Hematopoietic multipotent progenitor cell treated with erythropoietin and hydrocortisone succinate and interleukin-3 and kit ligand, for 6 days (in vitro differentiated cells): ENCODE measurements at places on chromosomes 5 and 9.

DNA sequence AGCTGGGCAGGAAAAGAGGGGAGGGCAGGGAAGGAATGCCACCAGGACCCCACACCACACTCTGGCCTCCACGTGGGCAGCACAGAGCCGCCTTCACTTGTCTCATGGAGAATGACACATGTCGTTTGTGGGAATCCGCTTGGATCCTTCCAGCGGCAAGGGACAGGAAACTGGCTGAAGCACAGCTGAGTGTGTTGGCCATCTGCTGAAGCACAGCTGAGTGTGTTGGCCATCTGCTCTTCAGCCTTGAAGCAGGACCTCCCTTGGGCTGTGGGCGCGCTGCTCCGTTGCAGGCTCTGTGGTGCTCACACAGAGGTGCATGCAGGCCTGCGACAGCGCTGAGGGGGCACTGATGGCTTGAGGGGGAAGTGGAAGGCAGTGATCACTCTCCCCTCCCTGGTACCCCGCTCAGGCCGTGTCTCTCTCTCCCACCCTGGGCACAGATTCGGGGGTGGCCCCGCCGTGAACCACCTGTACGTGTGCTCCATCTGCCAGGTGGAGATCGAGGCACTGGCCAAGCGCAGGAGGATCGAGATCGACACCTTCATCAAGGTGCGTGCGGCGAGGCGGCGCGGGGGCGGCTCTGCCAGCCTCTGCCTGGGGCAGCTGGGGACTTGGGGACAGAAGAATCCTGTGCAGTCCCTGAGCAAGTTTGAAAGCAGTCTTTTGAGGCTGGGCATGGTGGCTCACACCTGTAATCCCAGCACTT is 40.6 kb downstream of the USP20 start:
- no peak for DNase-seq

DNA sequence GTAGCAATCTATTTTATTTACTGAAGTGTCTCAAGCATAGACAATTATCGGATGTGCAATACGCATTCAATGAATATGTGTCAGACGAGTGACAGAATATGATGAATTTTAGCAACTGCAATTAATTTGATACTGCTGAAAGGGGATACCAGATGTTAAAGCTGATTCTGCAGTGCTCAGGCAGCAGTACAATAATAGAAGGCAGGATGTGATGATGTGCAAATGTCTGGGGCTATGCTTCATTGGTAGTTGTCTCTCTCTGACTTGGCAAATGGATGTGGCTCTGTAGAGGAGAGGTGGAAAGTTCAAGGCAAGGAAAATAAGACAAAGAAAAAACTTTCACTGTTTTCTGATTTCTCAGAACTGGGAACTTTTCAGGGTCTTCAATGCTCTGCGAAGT is 721.2 kb downstream of the CDH18 start:
- no peak for DNase-seq

DNA sequence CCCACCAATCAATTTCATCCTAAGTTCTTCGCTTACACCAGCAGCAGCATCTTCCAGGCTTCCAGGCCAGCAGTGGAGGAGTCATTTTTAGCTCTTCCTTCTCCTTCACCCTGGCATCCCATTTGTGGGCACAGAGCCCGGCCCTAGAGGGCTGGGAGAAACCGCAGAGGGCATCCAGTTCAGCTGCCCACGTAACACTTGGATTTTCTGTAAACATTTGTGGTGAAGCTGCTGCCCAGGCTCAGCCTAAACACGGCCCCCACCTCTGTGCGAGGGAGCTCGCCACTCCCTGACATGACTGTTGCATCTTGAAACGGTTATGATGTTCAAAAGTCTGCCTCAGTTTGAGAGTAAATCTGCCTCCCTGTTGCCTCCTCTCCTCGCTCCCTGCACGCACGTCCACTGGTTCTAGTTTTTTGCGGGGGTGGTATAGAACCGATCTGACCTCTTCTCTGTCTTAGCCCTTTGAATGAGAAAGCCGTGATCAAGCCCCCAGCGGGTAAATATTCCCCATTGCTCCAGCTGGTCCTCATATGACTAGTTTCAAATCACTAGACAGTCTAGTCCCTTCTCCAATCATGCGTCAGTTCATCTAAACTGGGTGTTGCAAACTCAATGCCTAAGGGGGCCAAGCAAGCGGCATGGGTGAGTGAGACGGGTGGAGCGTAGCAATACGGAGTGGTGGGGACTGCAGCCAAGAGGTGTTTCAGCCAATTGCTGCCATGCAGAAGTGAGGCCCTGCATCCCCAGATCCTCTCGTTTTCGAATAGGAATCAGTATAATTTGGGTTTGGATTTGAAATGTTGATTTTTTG is 34.9 kb upstream of the N4BP3 start:
- no peak for DNase-seq

GRCh38 chr5:171965745-171966144 is 40.7 kb downstream of the FBXW11 start:
- DNase-seq: peak; percentile 43

DNA sequence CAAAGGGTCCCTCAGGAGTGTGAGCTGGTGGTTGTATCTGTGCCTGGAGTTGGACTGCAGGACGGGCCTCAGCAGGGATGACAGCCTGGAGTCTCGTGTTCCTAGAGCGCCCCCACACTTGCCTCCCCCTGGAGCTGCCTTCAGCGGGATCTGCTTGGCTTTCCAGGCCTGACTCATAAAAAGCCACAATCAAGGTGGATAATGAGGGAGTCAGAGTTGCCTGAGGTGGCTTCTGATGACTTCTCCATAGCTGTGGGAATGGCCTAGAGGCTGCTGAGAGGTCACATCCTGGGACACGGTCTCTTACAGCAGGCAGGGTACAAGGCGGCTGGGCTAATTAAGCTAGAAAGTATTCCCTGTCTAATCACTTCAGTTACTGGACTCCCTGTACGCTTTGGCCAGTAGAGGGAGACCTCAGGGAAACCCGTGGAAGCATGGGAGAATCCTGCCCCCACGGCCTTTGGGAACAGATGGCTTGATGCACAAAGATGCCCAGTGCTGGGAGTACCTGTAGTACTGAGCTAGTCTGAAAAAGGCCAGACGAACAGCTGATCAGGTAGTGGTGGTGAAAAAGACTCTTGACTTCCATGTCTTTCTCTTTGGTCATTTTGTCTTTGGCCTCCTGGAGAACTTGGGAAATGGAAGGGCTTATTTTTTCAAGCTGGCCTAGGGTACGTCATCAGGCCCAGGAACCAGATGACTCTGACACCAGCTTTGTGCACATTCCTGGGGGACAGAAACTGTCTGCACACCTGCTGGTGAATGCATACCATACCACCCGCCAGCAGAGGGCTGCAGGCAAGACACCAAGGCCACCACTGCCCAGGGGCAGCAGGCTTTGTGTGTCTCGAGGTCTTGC is 16.1 kb upstream of the FRRS1L start:
- DNase-seq: peak; percentile 57

DNA sequence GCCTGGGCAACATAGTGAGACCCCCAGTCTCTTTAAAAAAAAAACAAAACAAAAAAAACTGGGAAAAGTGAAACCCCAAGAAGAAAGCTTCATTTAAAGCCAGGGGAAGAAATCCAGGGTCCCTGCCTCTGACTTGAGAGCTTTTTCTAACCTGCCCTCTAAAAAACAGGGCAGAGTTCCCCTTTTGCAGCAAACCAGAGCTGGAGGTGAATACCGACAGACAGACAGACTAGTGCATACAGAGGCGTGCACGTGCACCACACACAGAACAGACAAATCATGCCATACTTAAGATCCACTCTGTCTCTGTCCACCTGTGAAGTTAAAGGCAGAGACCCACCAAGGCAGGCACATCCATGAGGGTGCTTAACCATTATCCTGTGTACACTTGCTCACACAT is 11.7 kb upstream of the AQP3 start:
- no peak for DNase-seq

DNA sequence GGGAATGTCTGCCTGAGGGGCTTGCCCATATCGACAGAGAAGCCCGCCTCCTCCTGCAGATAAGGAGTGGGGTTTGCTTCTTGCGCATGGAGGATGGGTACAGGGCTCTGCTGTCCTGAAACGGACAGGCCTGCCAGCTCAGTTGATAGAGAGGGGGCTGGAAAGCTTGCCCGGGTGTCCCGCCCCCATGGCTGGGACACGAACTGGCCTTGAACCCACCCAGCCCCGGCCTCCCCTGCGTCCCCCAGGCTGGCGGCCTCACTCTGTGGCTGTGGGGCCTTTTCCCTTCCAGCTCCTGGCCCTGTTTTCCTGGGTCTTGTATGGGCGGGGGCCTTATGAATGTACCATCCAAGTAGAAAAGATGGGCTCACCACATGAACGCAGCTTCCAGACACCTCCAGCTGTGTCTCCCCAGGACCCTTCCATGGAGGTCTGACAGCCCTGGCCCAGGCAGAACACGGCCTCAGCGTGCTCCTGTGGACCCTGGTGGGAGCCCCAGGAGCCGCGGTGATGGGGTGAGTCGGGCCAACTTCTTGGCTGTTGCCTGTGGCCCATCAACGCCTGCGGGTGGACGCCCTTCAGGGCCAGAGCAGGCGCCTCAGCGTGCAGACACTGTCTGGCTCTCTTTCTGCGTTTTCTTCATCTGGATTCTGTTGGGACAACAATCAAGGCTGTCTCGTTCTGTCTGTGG is 15.9 kb upstream of the SLC2A6 start:
- no peak for DNase-seq

DNA sequence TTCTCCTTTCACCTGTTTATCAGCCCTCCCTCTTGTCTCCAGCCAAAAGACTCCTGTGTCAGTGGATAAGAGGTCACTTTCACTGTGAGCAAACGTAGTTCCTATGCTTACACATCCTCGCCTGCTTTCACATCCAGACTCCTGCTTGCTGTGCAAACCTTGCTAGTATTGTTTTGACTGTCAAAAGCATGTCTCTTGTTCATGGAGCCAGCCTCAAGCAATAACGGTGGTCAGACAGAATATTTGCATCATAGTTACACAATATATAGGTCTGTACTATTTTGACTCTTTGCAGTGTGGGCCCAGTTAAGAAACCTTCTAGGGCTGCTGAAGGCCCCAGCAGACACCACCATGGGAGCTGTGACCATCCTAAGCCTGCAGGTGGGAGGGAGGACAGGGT is 420.0 kb downstream of the SEMA5A start:
- DNase-seq: no peak

GRCh38 chr5:144183254-144183889 is 12.7 kb downstream of the KCTD16 start:
- DNase-seq: peak; percentile 74

DNA sequence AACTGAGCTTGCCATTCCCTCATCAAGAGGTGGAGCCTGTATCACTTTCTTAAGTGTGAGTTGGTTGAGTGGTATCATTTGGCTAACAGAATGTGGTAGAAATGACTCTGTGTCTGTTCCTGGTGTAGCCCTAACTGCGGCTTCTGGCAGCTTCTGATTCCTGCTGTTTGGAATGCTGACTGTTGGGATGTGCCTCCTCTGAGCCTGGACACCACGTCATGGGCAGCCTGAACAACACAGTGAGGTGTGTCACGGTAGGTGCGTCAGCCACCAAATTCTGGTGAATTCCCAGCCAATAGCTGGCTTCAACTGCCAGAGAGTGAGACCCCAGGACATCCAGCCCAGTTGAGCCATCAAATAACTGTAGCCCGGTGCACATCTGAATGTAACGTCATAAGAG is 6.1 kb upstream of the C9orf152 start:
- no peak for DNase-seq

GRCh38 chr9:19162956-19163355 is 35.7 kb upstream of the PLIN2 start:
- peak; percentile 56 for DNase-seq

- peak; percentile 11 for DNase-seq
These were observed 71.3 kb downstream of the HRH2 start for GRCh38 chr5:175728885-175729828.

DNA sequence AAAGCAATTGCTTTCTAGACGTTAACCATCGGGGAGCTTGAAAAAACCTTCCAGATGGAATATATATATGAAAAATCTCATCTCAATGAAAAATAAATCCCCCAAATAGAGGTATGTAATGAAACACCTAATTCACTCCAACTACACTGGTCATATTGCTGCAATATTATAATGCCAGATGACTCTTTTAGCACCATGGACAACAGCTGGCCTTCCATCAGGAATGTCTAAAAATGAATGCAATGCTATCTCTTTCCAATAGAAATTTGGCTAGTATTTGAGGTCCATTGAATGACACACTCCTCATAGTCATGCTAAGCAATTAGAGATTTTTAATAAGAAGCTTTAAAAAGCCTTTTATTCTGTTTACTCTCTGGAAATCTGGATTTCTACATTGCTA is 340.2 kb upstream of the BRINP1 start:
- DNase-seq: no peak

GRCh38 chr9:118522093-118523028 is 818.2 kb downstream of the TLR4 start:
- peak; percentile 68 for DNase-seq

GRCh38 chr5:757346-757930 is 27.1 kb downstream of the ZDHHC11B start:
- DNase-seq: no peak

- DNase-seq: no peak
These were observed 113.8 kb upstream of the TAF11L2 start for GRCh38 chr5:17384181-17384580.

DNA sequence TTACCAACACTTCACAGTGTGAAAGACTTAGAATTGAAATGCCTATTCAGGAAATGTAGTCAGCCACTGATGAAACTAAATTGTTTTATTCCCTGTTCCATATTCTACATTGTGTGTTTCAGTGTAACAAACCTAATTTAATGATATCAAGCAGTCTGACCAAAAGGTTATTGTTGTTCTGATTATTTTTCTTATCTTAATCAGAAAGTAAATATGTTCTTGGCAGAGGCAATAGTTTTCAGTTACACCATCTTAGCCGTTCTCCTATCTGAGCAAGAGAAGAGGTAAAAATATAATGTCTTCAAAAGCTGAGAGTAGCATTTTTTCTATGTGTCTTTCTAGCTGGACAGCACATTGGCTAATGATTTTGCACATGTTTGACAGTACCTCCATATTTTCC is 17.1 kb downstream of the CDC26 start:
- DNase-seq: no peak

DNA sequence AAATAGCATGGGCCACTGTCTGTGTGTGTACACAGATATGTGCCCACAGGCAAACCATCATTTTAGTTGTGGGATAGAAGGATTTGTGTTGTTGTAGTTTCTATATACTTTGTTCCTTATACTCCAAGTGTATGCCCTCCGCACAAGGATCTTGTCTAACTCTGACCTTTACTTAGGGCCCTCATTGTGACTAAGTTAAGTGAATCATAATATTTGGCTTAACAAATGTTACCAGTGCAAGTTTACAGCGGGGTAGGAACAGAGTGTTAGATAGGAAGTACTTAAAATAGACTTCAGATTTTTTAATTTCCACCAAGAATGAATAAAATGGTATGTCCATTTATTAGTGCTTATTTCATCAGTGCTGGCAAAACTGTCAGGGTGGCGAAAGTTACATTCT is 29.5 kb upstream of the CYFIP2 start:
- no peak for DNase-seq

DNA sequence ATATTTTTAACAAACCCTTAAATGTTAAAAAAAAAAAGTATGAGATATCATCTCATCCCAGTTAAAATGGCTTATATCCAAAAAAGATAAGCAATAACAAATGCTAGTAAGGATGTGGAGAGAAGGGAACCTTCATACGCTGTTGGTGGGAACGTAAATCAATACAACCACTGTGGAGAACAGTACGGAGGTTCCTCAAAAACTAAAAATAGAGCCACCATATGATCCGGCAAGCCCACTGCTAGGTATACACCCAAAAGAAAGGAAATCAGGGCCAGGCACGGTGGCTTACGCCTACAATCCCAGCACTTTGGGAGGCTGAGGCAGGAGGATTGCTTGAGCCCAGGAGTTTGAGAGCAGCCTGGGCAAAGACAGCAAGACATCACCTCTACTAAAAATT is 3.0 kb downstream of the MTMR12 start:
- DNase-seq: no peak
